ENCODE measurements at places on chromosomes 1 and 21. TPM values are rescaled to one million over a fixed set of nuclear protein-coding genes. Genes with fewer than 3 reads are reported as not detected.

GRCh38 chr1:86991549-86992186, 77.2 kb downstream of the HS2ST1 start:
- no peak overlapping the region for H3K27ac ChIP-seq
- no peaks in the 10 kb centered on the region for H3K4me1 ChIP-seq
- H3K27me3 ChIP-seq = no peaks in the 10 kb centered on the region
- H3K4me3 ChIP-seq = no peak overlapping the region
- no peak for DNase-seq

GRCh38 chr1:27598902-27599528, 4.9 kb downstream of the AHDC1 start:
- H3K27ac ChIP-seq = no peak overlapping the region
- H3K4me3 ChIP-seq = no peak overlapping the region
- H3K36me3 ChIP-seq = no peaks in the 10 kb centered on the region
- no peak for DNase-seq

GRCh38 chr1:65156910-65157545, 9.0 kb downstream of the AK4 start:
- H3K27me3 ChIP-seq = no peaks in the 10 kb centered on the region
- no peak overlapping the region for H3K27ac ChIP-seq
- no peaks in the 10 kb centered on the region for H3K36me3 ChIP-seq
- no peaks in the 10 kb centered on the region for H3K4me1 ChIP-seq

- H3K4me3 ChIP-seq = no peak overlapping the region
- no peak for DNase-seq
- H3K27ac ChIP-seq = no peak overlapping the region
- no peaks in the 10 kb centered on the region for H3K36me3 ChIP-seq
- H3K4me1 ChIP-seq = no peaks in the 10 kb centered on the region
- no peaks in the 10 kb centered on the region for H3K27me3 ChIP-seq
These were observed 99.5 kb downstream of the NGF start for GRCh38 chr1:115238336-115239147.

- H3K27ac ChIP-seq = no peak overlapping the region
- H3K36me3 ChIP-seq = no peaks in the 10 kb centered on the region
- no peaks in the 10 kb centered on the region for H3K4me1 ChIP-seq
- no peak for DNase-seq
These were observed 10.9 kb upstream of the EDN2 start for GRCh38 chr1:41495210-41495948.

DNA sequence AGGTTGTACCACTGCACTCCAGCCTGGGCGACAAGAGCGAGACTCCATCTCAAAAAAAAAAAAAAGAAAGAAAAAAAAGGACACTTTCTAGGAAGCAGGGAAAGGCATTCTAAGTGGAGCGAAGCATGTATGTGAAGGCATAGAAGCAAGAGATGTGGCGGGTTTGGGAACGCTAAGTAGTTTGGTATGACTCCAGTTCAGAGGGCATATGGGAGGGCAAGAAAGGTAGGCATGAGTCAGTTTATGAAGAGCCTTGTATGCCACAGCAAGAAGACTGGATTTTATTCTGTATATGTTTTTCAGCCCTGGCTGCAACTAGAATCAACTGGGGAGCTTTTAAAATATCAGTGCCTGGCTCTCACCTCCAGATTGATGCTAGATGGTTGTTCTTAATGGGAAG, 4.4 kb upstream of the ELOVL1 start:
- no peak for DNase-seq
- no peaks in the 10 kb centered on the region for H3K36me3 ChIP-seq
- H3K27ac ChIP-seq = no peak overlapping the region

- H3K27ac ChIP-seq = no peak overlapping the region
- no peaks in the 10 kb centered on the region for H3K36me3 ChIP-seq
- no peaks in the 10 kb centered on the region for H3K4me1 ChIP-seq
- no peaks in the 10 kb centered on the region for H3K27me3 ChIP-seq
- DNase-seq = no peak
- no peak overlapping the region for H3K4me3 ChIP-seq
These were observed 50.2 kb downstream of the DPYD start for GRCh38 chr1:97870589-97870988.

- H3K4me3 ChIP-seq = no peak overlapping the region
- DNase-seq = no peak
- H3K4me1 ChIP-seq = no peaks in the 10 kb centered on the region
- no peak overlapping the region for H3K27ac ChIP-seq
These were observed 8.7 kb upstream of the GPX7 start for GRCh38 chr1:52593495-52593894.

- H3K27me3 ChIP-seq = no peaks in the 10 kb centered on the region
- peak; percentile 58 for DNase-seq
- H3K36me3 ChIP-seq = no peaks in the 10 kb centered on the region
- no peak overlapping the region for H3K27ac ChIP-seq
- H3K4me3 ChIP-seq = no peak overlapping the region
- peaks cover 71% of the 10 kb centered on the region for H3K4me1 ChIP-seq
These were observed 33.6 kb downstream of the RUNX1 start for GRCh38 chr21:35015435-35016024.

GRCh38 chr1:22518379-22518778, 44.9 kb upstream of the EPHA8 start:
- no peak overlapping the region for H3K27ac ChIP-seq
- H3K4me3 ChIP-seq = no peak overlapping the region
- DNase-seq = no peak
- peaks cover 68% of the 10 kb centered on the region for H3K36me3 ChIP-seq
- no peaks in the 10 kb centered on the region for H3K4me1 ChIP-seq

DNA sequence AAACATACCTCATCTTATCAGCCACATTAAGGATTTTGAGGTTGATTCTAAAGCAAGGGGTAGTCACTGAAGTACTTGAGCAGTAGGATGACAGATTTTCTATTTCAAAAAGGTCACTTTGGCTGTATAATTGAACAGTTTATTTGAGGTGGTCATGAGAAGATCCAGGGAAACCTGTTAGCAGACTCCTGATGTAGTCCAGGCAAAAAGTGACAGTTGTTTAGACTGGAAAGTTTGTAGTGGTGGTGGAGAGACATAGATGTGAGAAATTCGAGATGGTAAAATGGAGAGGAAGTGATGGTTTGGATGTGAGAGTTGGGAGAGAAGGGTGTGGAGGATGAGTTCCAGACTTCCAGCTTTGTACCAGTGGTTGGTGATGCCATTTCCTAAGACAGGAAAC, 7.5 kb downstream of the FAM163A start:
- no peaks in the 10 kb centered on the region for H3K36me3 ChIP-seq
- no peak for DNase-seq
- no peaks in the 10 kb centered on the region for H3K27me3 ChIP-seq
- H3K4me3 ChIP-seq = no peak overlapping the region
- H3K4me1 ChIP-seq = no peaks in the 10 kb centered on the region
- H3K27ac ChIP-seq = no peak overlapping the region

GRCh38 chr1:111515291-111516004, 12.0 kb upstream of the ADORA3 start:
- no peak for DNase-seq
- H3K4me1 ChIP-seq = peaks cover 60% of the 10 kb centered on the region
- no peaks in the 10 kb centered on the region for H3K36me3 ChIP-seq
- no peak overlapping the region for H3K27ac ChIP-seq

The S100A7 gene
- not detected for polyA plus RNA-seq

The JAM2 gene
- not detected for polyA plus RNA-seq

The DHRS3 gene
- 31.9 TPM for polyA plus RNA-seq
